ENCODE measurements at places on chromosomes 2 and 18.

DNA sequence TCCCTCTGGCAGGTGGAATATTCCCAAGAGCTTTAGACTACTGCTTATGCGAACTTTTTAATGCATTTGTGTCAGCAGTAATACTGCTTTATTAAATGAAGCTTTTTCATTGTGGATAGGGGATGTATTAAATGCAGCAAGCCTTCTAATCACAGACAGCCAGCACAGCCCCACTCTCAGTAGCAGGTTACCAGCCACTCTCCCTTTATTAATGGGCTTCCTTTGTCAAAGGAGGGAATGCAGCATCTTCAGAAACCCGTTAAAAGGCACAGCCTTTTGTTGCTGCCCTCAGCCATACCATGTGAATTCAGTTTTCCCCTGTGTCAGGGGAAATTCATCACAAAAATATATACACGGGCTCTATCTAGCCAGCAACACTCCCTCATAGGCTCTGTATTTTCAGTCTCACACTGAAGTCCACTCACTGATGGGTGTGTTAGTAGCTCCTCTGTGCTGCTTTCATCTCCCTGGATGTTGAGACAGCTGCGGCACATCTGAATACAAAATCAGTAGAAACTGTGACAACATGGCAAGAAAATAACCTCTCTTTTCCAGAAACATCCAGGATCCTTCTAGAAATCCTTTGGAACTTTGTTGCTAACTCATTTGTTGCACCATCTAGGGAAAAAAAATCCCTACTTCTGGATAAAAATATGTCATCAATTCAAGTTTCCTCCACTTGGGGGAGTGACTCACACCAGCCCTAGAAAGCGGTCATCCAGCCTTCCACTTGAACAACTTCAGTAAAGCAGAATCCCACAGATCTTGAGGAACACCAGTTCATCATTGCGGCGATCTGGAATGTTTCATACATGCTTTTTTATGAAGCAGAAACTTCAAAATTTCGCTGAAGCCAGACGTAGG lies 48.4 kb downstream of the LRRTM1 start:
- DNase-seq, result no peak

- no peak for DNase-seq
These were observed 347.7 kb downstream of the LPIN1 start for GRCh38 chr2:12094134-12094533.

DNA sequence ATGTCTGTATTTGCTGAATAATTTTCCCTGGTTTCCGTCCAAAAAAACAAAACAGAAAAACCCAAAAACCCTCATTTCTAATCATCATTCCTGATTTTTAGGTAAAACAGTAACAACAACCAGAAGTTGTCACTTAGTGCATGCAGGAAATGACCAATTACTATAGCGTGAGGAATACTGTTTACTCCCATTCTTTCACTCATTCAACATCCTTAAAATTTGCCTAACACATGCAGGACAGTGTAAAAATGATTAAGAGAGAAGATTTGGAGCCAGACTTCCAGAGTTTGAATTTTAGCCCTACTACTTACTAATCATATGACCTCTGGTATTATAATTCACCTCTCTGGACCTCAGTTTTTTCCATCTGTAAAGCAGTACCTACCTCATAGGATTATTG lies 83.1 kb downstream of the FIGN start:
- no peak for DNase-seq

- no peak for DNase-seq
These were observed 845.6 kb upstream of the CNTNAP5 start for GRCh38 chr2:123179526-123179925.

DNA sequence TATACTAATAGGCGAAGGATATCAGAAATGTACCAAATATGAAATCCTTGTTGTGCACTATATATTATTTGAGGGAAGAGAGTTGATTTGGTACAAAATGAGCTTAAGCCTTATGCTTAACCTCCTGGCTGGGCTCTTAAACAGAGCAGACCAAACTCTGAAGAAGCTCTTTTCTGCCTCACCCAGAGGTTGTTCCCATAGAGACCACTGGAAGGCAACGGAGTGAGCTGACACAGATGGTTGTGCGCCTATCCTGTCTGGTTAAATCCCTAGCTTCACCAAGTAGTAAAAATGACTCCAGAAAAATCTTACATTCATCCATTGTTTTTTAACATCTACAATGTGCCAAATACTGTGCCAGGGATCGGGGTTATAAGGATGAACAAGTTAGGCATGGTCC lies 55.9 kb upstream of the NOL4 start:
- DNase-seq, result no peak

- DNase-seq, result no peak
These were observed 444.9 kb upstream of the MAP2 start for GRCh38 chr2:208978946-208979345.

DNA sequence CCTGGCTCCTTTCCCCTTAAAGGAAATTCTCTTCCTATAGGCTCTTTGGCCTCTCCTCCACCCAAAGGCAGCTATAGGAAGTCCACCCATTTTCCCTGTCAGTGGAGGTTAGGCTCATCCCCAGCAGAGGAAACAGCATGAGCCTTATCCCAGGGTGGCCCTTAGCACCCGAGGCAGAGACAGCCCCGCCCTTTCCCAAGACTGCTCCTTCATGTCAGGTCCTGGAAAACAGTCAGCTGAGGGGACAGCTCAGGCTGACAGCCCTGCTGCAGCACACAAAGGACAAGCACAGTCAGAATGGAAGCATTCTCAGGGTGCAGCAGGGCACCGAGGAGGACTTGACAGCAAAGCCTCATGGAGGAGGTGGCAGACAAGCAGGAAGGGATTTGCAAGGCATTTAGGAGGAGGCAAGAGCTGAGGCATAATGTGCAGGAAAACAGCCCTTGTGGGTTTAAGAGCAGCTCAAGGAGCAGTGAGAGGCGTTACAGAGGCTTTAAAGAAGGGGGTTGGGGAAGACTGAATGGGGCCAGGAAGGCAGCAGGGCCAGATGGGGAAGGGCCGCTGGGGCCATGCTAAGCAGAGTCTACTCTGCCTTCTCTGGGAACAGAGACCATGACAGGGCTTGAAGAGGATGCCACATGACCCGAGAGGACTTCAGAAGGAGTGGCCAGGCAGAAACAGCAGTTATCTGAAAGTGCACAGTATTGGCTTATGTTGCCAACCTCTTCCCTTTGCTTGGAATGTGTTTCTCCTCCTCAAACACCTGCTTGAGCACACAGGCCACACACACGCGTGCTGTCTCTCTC lies 216.6 kb downstream of the SH3BP4 start:
- DNase-seq, result no peak

DNA sequence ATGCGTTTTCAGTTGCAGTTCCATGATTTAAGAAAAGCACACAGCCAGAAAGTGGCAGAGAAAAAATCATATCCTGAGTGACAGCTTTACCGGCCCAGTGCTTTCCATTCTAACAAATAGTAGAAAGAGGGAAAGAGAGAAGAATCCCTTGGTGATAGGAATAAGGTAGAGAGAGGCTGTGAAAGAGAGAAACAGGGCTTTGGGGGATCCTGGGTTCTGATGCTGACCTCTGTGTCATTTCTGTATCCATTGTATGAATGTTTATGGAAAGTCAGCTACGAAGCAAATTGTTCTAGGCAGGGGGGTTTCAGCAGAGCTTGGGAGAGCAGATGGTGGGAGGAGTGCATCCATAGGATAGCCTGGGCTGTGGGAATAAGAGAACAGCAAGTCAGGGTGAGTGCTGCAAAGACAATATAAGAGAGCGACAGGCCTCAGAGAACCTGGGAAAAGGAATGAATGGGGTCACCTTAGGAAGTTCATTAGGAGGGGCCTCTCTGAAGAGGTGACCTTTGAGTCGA lies 203.4 kb upstream of the TNP1 start:
- DNase-seq, result no peak

DNA sequence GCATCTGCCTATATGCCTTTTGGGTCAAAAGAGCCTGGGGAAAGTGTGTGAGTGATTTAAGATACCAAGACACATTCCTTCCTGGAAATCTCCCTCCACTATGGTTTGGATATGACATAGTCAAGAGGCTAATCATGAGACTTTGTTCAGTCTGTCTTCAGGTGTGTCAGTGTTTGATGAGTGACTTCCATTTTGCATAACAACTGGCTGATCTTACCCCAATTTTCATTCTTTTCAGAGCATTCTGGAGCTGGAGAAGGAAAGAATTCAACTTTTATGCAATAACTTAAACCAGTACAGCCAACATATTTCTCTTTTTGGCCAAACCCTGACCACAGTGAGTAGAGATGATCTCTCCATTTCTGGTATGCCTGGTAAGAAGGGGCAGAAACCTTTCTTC lies 39.4 kb downstream of the SPC25 start:
- DNase-seq, result no peak

- peak; percentile 76 for DNase-seq
These were observed at the start of gene MARCHF4 for GRCh38 chr2:216371721-216372702. TSS of gene MARCHF4 (minus strand) at chr2:216372483. CDS start at chr2:216370260, 2,223 bp downstream.

DNA sequence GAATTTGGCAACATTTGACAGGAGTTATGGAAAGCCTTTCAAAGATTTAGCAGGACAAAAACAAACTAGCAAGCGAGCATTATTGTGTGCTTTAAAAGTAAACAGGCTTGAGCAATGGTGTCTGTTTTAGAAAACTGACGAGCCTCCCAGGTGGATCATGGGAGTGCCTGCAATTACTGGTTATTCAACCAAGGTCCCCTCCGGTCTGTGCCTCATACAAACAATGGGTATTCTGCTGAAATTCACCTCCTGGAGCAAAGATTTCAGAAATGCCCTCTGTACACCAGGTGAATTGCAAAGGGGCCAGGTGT lies 22.4 kb downstream of the RTP5 start:
- no peak for DNase-seq

DNA sequence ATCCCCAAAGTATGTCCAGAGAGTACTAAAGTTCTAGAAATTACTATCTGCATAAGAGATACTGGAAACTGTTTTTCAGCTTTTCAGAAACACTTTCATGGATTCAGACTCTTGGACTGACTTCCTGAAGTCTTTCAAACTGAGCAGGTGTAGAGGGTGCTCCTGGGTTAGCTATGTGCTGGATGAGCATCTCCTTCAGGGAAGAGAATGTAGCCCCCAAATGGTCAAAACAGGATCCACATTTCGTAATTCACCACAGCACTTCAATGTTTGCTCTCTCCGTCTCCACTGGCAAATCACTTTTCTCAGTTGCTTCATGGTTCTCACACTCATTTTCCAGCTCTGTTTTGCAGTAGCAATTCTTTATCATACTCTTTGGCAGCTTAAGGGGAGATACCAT lies 23.2 kb upstream of the SATB2 start:
- DNase-seq, result no peak

- DNase-seq, result no peak
These were observed 465.9 kb upstream of the ID2 start for GRCh38 chr2:8215982-8216381.

GRCh38 chr2:168541858-168542257 lies 85.8 kb downstream of the CERS6 start:
- no peak for DNase-seq

- no peak for DNase-seq
These were observed 3.6 kb upstream of the ARHGEF33 start for GRCh38 chr2:38886063-38886462.

GRCh38 chr18:59022167-59022945 lies 117.3 kb upstream of the SEC11C start:
- no peak for DNase-seq

GRCh38 chr2:63654959-63655358 lies 66.2 kb downstream of the MDH1 start:
- no peak for DNase-seq

DNA sequence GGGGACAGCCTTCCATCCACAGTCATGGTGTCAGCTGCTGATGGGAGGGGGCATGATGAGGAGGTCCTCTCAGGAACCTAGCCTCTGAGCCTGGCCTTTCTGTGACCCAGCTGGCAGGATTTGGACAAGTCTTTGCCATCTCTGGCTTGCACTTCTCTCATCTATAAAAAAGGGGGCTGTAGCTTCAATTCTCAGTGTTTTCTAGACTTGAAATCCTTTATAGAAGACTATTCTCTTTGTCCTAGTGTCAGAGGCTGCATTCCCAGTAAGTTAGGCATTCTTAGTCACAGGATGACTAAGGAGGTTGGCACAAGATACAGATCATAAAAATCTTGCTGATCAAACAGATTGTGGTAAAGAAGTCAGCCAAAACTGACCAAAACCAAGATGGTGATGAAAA lies 958.5 kb downstream of the CNTNAP5 start:
- DNase-seq, result no peak

DNA sequence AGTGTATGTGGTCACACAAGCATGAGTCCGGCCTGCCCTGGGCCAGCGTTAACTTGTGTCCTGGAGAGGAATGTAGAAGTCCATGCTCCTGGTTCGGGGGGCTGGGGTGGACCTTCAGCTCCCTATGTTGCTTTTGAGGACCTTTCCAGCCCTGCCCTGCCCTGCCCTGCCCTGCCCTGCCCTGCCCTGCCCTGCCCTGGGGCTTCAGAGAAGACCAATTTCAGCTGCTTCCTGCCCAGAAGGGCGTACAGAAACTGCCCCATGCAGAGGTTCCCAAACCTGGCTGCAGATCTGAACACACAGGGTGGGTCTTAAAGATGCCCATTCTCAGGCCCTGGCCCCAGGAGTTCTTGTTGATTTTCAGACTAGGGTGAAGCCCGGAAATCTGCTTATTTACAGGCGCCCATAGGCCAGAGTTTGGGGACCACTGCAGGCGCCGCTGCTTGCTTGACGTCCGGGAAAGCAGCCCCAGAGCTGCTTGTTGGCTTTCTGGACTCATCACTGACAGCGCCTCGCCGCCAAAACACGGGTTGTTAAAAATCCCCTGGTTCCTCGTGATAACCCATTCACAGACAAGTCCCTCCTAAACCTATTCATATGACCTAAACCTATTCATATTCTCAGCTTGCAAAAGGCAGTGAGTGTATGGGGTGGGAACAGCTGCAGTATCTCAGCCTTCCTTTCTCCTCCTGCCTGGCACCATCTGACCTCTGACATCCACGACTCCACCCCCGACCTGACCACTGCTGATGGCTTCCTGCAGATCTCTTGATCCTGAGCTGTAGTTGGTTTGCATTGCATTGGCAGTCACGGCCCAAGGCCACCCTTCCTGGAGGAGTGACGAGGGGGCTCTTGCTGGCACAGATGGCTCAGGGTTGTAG lies 198.3 kb downstream of the GLI2 start:
- DNase-seq, result no peak

GRCh38 chr2:44200011-44200410 lies 31.3 kb downstream of the PPM1B start:
- DNase-seq, result no peak

DNA sequence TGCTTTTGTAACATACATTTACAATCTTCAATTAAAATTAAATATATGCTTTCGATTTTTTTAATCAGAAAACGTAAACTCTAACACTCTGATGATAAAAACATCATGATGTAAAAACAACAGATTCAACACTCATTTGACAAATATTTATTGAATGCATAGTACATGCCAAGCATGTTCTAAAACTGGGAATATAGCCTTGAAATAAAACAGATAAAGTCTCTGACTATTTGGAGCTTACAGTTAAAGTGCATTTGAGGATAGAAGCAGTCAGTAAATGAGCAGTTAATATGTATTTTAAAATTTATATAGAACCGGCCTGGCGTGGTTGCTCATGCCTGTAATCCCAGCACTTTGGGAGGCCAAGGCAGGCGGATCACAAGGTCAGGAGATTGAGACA lies 47.8 kb downstream of the TMX3 start:
- DNase-seq, result no peak

- DNase-seq, result no peak
These were observed 166.1 kb upstream of the ZNF521 start for GRCh38 chr18:25517881-25518715.
